Left lobe of liver (tissue), 2 donors: ENCODE measurements at places on chromosomes 2 and 18. TPM values are rescaled to one million over a fixed set of nuclear protein-coding genes. Genes with fewer than 3 reads are reported as not detected.

IKZF2 gene
- 1.8 TPM for total RNA-seq

PRKRA gene
- 16.4 TPM for total RNA-seq

DYSF gene
- 30.0 TPM for total RNA-seq

ANKRD30B gene
- total RNA-seq, result not detected

CHST9 gene
- 3.1 TPM for total RNA-seq

STARD6 gene
- not detected for total RNA-seq

CCDC142 gene
- 14.0 TPM for total RNA-seq

MRO gene
- 12.0 TPM for total RNA-seq

TLX2 gene
- total RNA-seq, result 0.08 TPM

GALR1 gene
- total RNA-seq, result not detected

ICOS gene
- total RNA-seq, result 0.18 TPM

ALK gene
- total RNA-seq, result not detected

LIMS2 gene
- 31.0 TPM for total RNA-seq

IL18R1 gene
- total RNA-seq, result 7.6 TPM

CRYBA2 gene
- total RNA-seq, result not detected

RPRM gene
- not detected for total RNA-seq

SH3BP4 gene
- 22.9 TPM for total RNA-seq

MAB21L4 gene
- total RNA-seq, result 19.3 TPM

CIB4 gene
- not detected for total RNA-seq

CCDC178 gene
- total RNA-seq, result not detected

SLC38A11 gene
- total RNA-seq, result 2.2 TPM

CLASP1 gene
- 28.3 TPM for total RNA-seq

ACMSD gene
- total RNA-seq, result 123 TPM

SCTR gene
- 0.10 TPM for total RNA-seq

KIF1A gene
- 1.1 TPM for total RNA-seq

THADA gene
- 20.0 TPM for total RNA-seq
